Dermis blood vessel endothelial cell (primary cell): ENCODE measurements at places on chromosomes 16 and 17. TPM values are rescaled to one million over a fixed set of nuclear protein-coding genes. Genes with fewer than 3 reads are reported as not detected.
A peak's percentile ranks its signal among the peaks of the same experiment; 100 is the strongest.

- DNase-seq, result peak; percentile 84
Observed at GRCh38 chr17:82876149-82876548, 36.3 kb upstream of the ZNF750 start.

GRCh38 chr16:16030449-16030848 is 81.0 kb downstream of the ABCC1 start:
- no peak for DNase-seq

DNA sequence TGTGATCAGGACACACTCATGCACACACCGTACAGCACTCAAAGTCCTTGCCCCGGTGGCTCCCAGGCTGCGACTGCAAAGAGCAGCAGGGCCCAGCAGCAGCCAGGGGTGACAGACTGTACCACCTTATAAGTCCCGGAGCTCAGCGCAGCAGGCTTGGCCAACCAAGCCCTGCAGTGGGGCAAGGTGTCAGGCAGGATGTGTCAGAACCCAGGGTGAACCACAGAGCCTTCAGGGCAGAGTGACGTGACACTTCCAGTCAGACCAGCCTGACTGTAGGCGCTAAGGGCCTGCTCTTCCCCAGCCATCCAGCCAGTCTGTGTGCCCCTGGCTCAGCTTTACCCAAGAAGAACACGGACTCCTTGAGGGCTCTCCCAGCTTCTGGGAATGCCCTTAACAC is 204.1 kb downstream of the COPRS start:
- DNase-seq, result no peak

Gene GAS2L2
- total RNA-seq, result 0.05 and 0.17 TPM in 2 replicates

Gene TMED6
- total RNA-seq, result 0.14 and 0.17 TPM in 2 replicates

- DNase-seq, result peak; percentile 41
Observed at GRCh38 chr17:15957206-15957605, 12.3 kb downstream of the ADORA2B start.

GRCh38 chr16:22092143-22092933 is at the start of gene VWA3A:
TSS of gene VWA3A (plus strand) at chr16:22092541. CDS start at chr16:22092638, 97 bp downstream.
- DNase-seq, result peak; percentile 42

GRCh38 chr16:19284207-19284606 is 1.3 kb upstream of the CLEC19A start:
- no peak for DNase-seq

DNA sequence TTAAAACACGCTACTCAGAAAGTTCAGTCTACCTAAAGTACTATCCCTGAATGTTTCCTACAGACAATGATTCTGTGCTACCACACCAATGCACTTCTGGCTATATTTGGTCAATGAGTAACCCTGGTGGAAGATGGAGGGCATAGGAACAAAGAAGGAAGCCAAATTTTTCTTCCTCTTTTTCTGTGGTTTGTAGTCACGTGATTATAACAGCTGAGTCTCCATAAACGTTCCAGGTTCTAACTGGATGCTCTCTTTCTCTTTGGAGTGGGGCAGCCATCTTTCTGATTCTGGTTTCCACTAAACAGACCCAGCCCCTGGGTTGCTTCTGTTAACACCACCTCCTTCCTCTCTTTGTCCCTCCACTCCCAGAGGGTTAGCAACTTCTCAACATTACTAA is 274.9 kb downstream of the CDH11 start:
- DNase-seq, result no peak

- DNase-seq, result no peak
Observed at GRCh38 chr16:65224471-65224870, 102.6 kb upstream of the CDH11 start.

Gene KRTAP4-6
- total RNA-seq, result 0.19 TPM in 1 of 2 replicates, not detected in the other

DNA sequence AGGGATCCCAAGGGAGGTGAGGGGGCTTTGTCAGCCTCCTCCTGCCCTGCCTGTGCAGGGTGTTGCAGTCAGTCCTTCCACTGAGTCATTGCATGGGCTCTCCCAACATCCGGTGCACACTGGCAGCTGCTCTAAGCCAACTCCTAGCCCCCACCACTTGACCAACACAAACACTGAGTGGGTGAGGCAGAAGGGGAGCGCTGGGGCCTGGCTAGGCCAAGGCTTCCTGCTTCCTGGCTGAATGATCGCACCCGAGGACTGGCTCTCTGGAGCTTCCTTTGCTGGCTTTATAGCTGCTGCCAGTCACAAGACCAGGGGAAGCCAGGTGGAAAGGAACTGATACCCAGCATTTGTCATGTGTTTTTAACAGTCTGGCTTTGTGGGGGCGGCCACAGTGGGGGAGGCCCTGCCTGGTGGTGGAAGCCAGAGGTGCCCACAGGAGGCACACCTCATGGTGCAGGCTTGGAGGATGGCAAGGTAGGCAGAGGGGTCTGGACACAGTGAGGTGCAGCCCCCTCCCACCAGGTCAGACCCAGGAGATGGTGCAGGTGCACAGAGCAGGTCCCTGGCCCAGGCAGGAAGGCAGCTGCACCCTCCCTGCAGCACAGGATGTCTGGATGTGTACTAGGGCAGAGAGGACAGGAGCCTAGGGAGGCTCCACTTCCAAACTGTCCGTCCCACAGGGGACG is 6.8 kb downstream of the MPG start:
- DNase-seq, result peak; percentile 97

DNA sequence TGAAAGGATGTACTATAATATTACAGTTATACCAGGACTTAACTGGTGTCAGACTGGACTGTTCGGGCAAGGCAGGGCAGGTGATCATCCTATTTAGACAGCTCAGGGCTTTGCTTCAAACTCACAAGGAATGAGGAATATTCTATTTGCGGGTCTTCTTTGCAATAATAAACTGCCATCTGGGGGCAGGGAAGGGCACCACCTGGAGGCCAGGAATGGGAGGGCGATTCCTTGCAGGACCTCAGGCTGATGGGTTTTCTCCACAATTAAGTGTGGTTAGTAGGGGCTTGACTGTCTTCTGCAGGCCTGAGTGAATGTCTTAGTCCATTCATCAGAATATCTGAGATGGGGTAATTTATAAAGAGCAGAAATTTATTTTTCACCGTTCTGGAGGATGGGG is 424.1 kb downstream of the CA10 start:
- no peak for DNase-seq

Gene PYY
- not detected in 2 replicates for total RNA-seq

GRCh38 chr17:77721846-77722160 is 236.7 kb upstream of the TNRC6C start:
- DNase-seq, result no peak

- no peak for DNase-seq
Observed at GRCh38 chr16:50567651-50568050, 19.5 kb downstream of the NKD1 start.

- DNase-seq, result peak; percentile 22
Observed at GRCh38 chr17:63775420-63775819, 1.4 kb downstream of the DDX42 start.

DNA sequence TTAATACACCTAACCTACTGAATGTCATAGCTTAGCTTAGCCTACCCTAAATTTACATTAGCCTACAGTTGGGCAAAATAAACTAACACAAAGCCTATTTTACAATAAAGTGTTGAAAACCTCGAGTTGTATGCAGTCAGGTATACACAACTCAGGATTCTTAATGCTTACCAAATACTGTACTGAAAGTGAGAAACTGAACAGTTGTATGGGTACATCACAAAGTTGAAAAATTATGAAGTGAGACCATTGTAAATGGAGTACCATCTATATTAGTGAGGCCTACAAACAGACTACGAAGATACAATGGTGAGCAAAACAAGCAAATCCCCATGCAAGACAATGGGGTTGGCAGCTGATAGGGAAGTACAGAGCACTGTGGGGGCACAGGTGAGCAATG is 79.7 kb downstream of the VAT1L start:
- no peak for DNase-seq

Gene TMEM97
- 9.0 and 27.4 TPM in 2 replicates for total RNA-seq

DNA sequence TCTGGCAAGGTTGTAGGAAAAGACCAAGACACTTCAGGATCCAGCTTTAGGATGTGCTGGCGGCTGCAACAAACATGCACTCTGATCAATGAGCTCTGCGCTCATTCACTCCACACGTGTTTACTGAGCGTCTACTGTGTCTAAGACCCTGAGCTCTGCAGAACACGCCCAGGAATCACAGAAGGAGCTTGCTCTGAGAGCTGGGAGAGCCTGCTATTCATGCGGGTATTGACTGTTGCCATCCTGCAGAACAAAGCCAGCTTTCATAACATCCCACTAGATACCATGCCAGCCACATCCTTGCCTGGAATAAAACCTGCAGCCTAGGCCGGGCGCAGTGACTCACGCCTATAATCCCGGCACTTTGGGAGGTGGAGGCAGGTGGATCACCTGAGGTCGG is 44.1 kb downstream of the NXN start:
- DNase-seq, result no peak

Gene SMTNL2
- under 0.01 TPM in 1 of 2 replicates, not detected in the other for total RNA-seq

Gene TAT
- not detected in 2 replicates for total RNA-seq

GRCh38 chr16:68331879-68332410 is 21.1 kb downstream of the PRMT7 start:
- DNase-seq, result no peak

GRCh38 chr17:75326226-75326848 is 37.1 kb upstream of the SLC25A19 start:
- DNase-seq, result peak; percentile 69

GRCh38 chr17:43669971-43670644 is 8.4 kb upstream of the MEOX1 start:
- no peak for DNase-seq

- no peak for DNase-seq
Observed at GRCh38 chr17:30557916-30558685, 80.9 kb downstream of the GOSR1 start.

Gene TNP2
- total RNA-seq, result not detected in 2 replicates

GRCh38 chr17:81237591-81238489 is 1.0 kb downstream of the TEPSIN start:
- DNase-seq, result no peak

- no peak for DNase-seq
Observed at GRCh38 chr17:36131421-36131820, 27.8 kb downstream of the CCL4 start.

DNA sequence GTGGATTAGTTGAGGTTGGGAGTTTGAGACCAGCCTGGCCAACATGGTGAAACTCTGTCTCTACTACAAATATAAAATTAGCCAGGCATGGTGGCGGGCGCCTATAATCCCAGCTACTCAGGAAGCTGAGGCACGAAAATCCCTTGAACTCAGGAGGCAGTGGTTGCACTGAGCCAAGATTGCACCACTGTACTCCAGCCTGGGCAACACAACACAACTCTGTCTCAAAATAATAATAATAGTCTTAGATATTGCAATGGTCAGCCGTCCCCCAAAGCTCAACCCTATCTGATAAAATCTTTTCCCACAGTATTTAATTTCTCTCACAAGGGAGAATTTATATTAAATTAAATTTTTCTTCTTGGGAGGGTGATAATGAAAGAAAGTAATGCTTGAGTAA is 169.6 kb downstream of the XYLT1 start:
- DNase-seq, result no peak

DNA sequence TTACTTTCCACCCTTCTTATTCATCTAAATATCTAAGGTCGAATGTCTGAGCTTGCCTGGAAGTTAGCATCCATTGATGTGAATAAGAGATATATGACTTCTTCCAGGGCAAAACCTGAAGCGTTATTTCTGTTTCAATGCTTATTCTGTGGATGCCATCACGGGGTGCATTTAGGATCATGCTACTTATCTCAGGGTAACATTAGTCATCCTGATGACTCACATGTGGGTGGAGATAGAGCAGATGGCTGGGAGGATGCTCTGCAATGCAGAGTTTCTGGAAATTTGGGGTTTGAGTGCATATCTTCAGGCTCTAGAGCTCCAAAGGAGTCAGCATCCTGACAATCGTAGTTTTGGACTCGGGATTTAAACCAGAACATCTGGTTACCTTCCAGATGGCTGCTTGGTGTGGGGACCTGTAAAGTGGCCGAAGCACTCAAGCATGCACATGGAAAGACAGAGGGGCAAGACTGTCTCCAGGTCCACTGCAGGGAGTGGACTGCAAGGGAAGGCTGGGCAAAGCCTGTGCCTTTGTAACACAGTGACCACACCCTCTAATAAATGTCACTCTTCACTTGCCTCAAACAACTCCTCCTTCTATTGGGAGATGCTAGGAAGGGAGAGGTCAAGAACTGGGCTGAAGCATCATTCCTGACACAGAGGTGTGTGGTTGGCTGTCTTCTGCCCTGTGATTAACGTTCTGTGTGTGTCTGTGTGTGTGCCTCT is 175.2 kb upstream of the SALL1 start:
- no peak for DNase-seq

Gene CBX2
- 12.9 and 14.1 TPM in 2 replicates for total RNA-seq

Gene MT1A
- total RNA-seq, result 2.3 TPM in 1 of 2 replicates, not detected in the other

DNA sequence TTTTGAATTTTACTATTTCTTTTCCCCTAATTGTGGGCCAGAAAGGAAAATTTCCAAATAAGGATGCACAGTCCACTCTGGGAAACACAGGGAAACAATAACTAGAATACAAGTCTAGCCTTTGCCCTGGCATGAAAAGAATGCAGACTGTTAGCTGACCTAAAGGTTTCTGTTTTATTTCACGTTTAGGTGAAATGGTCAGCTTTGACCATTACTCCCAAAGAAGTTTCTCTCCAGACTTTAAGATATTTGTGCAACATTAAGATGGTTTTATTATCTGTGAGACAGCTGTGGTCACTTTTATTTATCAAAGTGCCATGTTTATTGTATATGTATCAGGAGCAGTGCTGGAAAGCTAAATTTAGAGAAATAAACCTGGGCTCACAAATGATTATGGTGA is 163.9 kb downstream of the SPECC1 start:
- DNase-seq, result no peak

Gene CHST4
- total RNA-seq, result not detected in 2 replicates

DNA sequence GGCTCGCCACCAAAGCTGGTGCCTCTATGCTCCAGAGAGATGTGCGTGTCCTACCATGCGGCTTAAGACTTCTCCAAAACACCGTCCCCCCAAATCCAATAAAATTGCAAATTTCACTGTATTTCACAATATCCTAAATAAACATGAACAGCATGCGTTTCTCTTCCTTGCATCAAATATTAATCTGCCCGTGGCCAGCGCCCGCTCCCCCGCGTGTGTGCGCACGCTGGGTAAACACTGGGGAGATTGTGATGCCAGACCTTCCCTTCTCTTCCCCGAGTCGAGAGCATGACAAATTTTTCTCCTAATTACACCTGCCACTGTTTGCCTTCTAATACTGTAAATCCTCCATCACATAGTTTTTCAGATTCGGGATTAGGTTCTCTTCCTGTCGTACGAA is 148.1 kb downstream of the MRM1 start:
- no peak for DNase-seq
